NCI-H524 treated with DMSO at 0.1 percent for 48 hours (cell line): ENCODE measurements at places on chromosomes 7 and 10.
A peak's percentile ranks its signal among the peaks of the same experiment; 100 is the strongest.

DNA sequence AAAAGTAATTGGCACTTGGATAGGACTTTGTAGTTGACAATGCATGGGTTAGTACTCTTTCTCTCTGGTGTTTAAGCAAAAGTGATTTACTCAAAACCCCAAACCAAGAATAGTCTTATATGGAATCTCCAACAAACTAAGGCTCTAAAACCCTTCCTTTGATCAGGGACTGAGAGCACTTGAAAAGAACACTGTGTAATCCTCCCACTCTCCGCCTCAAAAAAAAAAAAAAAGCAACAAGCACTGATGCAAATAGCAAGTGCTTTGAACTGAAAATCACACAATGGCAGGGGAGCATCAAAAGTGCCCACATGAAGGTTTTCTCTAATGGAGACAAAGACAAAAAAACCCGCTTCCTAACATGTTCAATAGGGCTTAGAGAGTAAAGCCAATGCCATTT is 467.9 kb upstream of the AUTS2 start:
- no peak for DNase-seq

DNA sequence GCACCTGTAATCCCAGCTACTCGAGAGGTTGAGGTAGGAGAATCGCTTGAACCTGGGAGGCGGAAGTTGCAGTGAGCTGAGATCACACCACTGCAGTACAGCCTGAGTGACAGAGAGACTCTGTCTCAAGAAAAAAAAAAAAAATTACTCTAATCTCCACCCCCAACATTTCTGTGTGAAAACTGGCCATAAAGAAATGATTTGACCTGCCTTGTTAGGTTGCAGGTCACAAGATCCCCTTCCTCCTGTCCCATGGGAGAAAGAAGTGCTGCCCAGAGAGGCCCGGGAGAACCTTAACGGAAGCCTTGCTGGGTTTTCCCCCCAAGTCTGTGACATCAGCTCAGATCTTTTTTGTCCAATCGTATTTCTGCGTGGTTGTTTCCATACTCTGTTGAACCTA is 8.7 kb upstream of the CALHM1 start:
- DNase-seq, result no peak

- DNase-seq, result no peak
These were observed 36.5 kb downstream of the AIFM2 start for GRCh38 chr10:70096016-70096704.

GRCh38 chr10:33547976-33548375 is 213.5 kb upstream of the NRP1 start:
- peak; percentile 9 for DNase-seq

DNA sequence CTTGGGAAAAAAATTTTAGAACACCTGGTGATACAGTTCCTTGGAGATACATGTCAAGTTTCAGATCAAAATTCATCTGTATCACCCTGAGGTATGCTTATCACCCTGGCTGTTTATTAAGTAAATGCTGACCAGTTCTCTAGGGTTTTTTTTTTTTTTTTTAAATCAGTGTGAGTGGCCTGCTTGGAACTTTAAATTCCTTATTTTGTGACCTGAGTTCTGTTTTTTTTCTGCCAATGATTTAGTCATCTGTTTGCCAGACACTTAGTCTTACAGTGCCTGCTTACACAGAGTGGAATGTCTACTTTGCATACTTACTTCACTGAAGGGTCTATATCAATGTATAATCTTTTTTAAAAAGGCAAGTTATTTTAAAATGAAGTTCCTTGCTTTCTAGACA is 1.8 kb downstream of the TSPAN13 start:
- no peak for DNase-seq

GRCh38 chr10:88830643-88831268 is 20.9 kb downstream of the ANKRD22 start:
- no peak for DNase-seq

- DNase-seq, result no peak
These were observed 19.6 kb upstream of the ZNF488 start for GRCh38 chr10:47403446-47404318.
